ENCODE measurements at places on chromosomes 2 and 18. TPM values are rescaled to one million over a fixed set of nuclear protein-coding genes. Genes with fewer than 3 reads are reported as not detected.

DNA sequence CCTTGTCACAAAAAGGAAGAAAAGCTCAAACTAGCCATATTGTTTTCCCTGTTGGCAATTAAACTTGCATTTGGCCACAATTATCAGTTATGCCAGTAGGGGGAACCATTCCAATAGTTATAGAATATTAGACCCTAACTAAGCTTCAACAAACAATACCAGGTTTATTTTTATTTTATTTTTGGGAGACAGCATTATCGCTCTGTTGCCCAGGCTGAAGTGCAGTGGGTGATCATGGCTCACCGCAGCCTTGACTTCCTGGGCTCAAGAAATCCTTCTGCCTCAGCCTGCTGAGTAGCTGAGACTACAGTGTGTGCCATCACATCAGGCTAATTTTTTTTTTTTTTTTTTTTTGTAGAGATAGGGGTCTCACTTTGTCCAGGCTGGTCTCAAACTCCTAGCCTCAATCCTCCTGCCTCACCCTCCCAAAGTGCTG, 102.1 kb downstream of the ATAD2B start:
- H3K27me3 ChIP-seq = no peaks in the 10 kb centered on the region
- H3K4me1 ChIP-seq = peaks cover 14% of the 10 kb centered on the region

DNA sequence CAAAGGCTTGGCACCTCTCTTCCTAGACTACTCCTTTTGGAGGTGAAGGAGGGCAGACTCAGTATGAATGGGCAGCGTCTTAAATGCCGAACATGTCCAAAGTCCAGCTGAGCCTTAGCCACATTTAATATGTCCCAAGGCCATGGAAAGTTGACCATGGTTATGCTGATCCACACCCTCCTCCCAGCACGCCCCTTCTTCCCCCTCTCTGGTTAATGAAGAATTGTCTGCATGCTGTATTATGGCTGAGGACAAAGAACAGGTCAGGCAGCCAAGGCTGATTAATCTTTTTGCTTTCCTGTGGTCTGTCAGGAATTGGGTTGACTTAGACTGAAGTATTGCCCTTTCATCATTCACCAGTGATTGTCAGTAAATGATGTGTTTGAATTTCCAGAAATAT, 5.8 kb upstream of the MYOM1 start:
- no peak overlapping the region for H3K27ac ChIP-seq
- DNase-seq = no peak
- peaks cover 2% of the 10 kb centered on the region for H3K36me3 ChIP-seq
- H3K4me3 ChIP-seq = no peak overlapping the region
- peaks cover 5% of the 10 kb centered on the region for H3K4me1 ChIP-seq

DNA sequence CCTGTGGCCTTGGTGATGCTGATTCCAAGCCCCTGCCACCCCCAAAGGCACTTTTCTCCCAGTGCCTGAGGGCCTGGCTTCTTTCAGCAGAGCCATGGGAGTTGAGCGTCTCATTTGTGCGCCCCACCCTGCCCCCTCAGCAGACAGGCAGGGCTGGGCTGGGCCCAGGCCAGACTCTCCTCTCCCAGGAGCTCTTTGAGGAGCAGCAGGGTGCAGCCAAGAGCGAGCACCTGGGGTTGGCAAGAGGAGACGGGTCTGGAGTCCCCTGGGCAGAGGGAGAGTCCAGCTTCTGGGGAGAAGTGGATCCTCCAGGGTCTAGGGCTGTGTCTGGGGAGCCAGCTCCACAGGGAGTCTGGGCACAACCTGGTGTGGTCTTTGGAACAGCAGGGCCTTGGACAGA, 21.2 kb downstream of the NPPC start:
- DNase-seq = no peak
- no peaks in the 10 kb centered on the region for H3K36me3 ChIP-seq
- H3K4me3 ChIP-seq = no peak overlapping the region

CLHC1 gene
- total RNA-seq = 5.8 TPM

NGEF gene
- not detected for total RNA-seq

- DNase-seq = no peak
- no peaks in the 10 kb centered on the region for H3K4me1 ChIP-seq
- no peaks in the 10 kb centered on the region for H3K36me3 ChIP-seq
- H3K27me3 ChIP-seq = peaks cover 3% of the 10 kb centered on the region
- no peak overlapping the region for H3K27ac ChIP-seq
These were observed 81.4 kb downstream of the KCNS3 start for GRCh38 chr2:17959833-17960232.

MYCN gene
- total RNA-seq = not detected

SCYGR4 gene
- not detected for total RNA-seq

TAF1B gene
- total RNA-seq = 25.3 TPM

- no peaks in the 10 kb centered on the region for H3K36me3 ChIP-seq
- no peak overlapping the region for H3K27ac ChIP-seq
- H3K4me1 ChIP-seq = no peaks in the 10 kb centered on the region
These were observed 91.4 kb downstream of the LYPD6 start for GRCh38 chr2:149421791-149422190.

DNA sequence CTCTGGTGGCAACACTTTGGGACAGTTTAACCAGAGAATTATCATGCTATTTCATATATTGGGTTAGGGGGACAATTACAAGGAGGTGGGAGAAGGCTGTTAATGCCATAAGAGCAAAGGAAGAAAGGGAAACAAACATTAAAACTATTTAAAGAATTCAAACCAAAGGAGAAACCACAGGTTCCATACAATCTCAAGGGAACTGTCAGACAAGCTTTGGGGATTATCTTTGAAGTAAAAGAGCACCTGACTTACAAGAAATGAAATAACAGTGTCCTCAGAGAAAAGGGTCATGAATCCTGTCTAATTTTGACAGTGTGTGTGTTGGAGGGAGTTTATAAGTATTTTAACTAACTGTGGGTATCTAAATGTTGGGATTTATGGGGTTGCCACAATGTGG, 44.4 kb downstream of the CERS6 start:
- no peak overlapping the region for H3K27ac ChIP-seq
- DNase-seq = no peak
- peaks cover 55% of the 10 kb centered on the region for H3K36me3 ChIP-seq
- H3K4me1 ChIP-seq = peaks cover 45% of the 10 kb centered on the region
- H3K27me3 ChIP-seq = no peaks in the 10 kb centered on the region

DNA sequence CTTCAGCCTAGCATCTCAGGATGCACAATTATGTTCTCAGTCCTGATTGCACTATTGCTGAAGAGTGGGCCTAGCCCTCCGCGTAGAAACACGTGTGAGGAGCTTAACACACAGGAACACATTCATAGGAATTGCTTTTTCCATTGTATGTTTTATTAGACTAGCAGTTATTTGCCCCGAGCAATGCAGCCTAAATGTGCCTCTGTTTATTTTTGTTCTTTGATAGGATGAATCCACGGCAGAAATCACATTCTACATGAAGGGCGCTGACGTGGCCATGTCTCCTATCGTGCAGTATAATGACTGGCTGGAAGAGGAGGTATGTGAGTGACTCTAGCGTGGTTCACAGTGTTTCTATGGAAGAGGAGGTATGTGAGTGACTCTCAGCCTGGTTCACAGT, 65.9 kb upstream of the NFATC1 start:
- H3K27ac ChIP-seq = no peak overlapping the region
- no peak for DNase-seq
- H3K4me1 ChIP-seq = peaks cover 6% of the 10 kb centered on the region
- H3K27me3 ChIP-seq = no peaks in the 10 kb centered on the region
- H3K4me3 ChIP-seq = no peak overlapping the region
- peaks cover 16% of the 10 kb centered on the region for H3K36me3 ChIP-seq

GRCh38 chr2:35343135-35343534, 1012.4 kb upstream of the CRIM1 start:
- H3K27ac ChIP-seq = no peak overlapping the region
- DNase-seq = no peak
- H3K4me3 ChIP-seq = no peak overlapping the region
- H3K27me3 ChIP-seq = no peaks in the 10 kb centered on the region

CD302 gene
- 0.37 TPM for total RNA-seq

ALPG gene
- total RNA-seq = not detected

DNA sequence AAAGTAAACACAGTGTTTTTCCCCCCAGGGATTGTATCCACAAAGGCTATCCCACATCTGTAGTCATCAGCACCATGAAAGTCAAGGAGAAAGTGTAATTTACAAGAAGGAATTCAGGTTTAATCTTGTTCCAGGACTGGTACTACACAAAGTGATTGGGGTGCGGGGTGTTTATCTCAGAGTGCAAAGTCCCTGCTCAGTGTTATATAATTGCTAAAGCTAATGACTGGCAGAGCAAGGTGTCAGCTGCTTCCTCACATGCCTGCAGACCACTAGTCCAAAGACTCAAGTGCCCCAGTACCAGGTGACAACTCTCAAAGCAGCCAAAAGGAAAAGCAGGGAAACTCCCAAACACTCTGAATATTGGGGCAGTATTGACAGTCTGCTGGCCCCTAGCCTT, 40.4 kb upstream of the PDCL3 start:
- H3K4me3 ChIP-seq = no peak overlapping the region
- no peak overlapping the region for H3K27ac ChIP-seq
- no peaks in the 10 kb centered on the region for H3K4me1 ChIP-seq
- DNase-seq = no peak

CLEC4F gene
- total RNA-seq = not detected

DNA sequence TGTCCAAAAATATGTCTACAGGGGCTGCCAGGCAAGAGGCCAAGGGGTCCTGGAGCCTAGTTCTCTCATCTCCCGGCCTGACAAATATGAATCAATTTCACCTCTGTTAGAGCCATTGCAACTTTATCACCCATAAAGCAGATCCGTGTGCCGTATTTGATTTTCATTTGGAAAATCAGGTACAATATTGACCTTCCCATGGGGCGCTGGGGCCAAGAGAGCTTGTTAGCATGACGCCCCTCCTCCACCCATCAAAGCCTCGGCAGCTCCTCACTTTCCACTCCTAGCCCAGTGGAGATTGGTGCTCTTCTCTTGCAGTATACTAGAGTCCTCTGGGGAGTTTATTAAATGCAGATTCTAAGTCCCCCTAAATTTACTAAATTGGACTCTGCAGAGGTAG, 96.8 kb downstream of the CAPN13 start:
- H3K4me3 ChIP-seq = no peak overlapping the region
- no peak overlapping the region for H3K27ac ChIP-seq
- H3K36me3 ChIP-seq = no peaks in the 10 kb centered on the region
- H3K27me3 ChIP-seq = no peaks in the 10 kb centered on the region
